ENCODE measurements at places on chromosomes 7 and 10.

DNA sequence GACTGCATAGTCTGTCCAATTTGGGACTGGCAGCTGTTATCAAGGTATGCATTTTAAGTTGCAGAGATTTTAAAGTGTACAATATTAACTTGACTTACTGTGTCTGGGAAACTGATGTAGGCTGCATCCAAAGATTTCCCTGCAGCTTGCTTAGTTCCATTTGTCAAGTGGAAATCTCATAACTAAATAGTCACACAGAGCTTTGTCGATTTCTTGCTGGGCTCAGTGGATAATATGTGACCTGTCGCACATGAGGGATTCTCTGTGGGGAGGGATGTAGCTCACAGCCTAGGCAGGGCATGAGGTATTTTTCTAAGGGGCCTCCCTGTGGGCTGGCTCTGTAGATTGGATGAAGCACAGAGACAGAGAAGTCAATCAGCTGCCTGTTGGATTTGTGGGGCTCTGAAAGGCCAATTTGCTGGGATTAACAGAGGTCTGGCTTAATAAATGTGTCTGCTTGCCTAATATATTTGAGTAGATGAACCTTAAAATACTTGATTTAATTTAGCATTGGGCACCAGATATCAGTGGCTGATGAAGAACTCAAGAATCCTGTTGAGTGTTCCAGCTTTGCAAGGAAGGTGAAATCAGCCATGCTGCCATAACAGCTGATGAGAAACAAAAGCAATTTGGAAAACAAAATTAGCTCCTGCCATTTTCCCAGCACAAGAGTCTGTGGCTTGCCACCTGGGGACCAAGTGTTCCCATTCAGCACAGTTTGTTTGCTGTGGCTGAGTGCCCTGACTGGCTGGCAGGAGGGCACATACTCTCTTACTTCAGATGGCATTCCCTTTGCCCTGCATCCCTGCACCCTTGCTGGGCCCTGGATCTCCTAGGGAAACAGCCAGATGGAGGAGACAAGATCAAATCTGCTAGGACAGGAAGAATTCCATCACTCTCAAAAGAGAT, 598.5 kb downstream of the SORCS3 start:
- DNase-seq: no peak

GRCh38 chr10:106557951-106558733, 606.4 kb downstream of the SORCS1 start:
- no peak for DNase-seq

DNA sequence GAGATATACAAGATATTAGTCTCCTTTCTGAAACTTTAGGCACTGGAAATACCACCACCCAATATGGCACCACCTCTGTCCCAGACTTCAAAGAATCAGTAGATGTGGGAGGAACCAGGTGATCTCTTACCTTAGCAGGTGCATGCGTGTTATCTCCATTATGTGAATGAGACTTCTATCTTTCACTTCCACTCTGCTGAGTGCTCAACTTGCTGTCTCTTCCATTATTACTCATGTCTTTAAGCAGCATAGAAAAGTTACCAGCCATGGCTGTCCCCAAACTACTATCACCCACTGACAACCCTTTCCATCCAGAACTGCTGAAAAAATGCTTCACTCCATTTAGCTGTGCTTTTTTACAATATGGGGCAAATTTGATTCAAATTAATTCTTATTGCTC, 101.5 kb upstream of the PRSS1 start:
- DNase-seq: no peak

- DNase-seq: no peak
These were observed 1.4 kb downstream of the MAGI2 start for GRCh38 chr7:79452032-79452494.

- DNase-seq: no peak
These were observed 58.0 kb upstream of the PRKAR2B start for GRCh38 chr7:106986450-106986977.

DNA sequence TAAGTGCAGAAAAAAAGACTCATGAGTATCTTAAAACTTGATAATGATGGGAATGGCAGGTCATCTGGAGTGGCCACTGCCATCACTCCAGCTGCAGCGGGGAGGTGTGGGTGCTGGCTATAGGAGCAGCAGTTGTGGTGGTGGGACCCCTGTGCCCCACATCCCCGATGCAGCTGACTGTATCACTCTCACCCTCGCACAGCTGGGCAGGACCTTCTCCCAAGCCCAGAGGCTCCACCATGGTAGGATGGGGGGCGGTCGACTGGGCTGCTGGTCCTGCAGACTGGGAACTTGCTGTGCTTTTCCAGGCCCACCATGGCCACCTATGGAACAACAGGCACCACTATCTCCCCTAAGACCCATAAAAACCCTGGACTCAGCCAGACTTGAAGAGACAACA, 844.4 kb downstream of the SORCS1 start:
- no peak for DNase-seq

- DNase-seq: no peak
These were observed 80.3 kb downstream of the KAT6B start for GRCh38 chr10:74906611-74907198.

GRCh38 chr7:139825666-139826290, 3.3 kb upstream of the TBXAS1 start:
- DNase-seq: no peak

DNA sequence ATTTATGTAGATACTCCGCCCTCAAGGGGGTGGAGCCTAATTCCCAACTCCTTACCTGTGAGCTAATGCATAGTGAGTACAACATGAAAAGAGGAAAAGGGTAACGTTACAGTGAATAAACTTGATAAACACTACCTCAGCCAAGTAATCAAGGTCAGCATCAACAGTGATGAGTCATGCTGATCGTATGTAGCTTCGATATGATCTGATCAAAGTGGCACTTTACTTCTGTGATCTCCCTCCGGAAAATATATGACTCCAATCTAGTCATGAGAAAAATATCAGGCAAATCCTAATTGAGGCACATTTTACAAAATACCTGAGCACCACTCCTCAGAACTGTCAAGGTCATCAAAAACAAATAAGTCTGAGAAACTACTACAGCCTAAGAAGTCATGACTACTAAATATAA, 70.4 kb downstream of the VTI1A start:
- no peak for DNase-seq

DNA sequence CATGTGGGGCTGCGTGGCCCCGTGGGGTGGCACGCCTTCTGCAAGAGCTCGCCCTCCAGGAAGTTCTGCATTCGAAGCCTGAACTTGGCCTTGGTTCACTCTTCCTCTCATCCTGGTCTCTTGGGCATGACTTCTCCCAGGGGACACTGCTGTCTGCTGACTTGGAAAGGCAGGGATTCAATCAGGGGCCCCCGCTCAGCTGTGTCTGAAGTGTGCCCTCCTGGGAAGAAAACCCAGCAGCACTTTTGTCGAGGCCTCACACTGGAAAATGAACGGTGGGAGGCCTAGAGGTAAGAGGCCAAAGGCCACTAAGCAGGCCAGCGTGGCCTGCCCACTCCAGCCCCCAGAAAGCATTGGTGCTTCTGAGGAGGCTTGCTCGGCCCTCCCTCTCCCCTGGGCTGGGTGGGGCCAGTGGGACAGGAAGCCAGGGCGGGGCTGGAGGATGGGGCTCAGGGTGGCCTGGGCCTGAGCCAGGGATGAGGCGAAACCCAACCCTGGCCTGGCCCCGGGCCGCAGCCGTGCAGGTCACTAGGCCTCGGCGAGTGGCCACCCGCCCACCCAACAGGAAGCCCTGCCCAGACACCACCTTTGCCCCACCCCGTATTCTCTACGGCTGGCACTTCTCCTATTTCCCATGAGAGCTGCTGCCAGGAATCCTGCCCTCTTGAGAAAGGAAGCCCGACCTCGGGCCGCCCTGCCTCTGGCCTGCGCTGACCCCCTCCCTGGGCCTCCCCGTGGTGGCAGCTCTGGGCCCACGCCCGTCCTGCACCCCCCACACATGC, 81.1 kb downstream of the ZMIZ1 start:
- DNase-seq: no peak

- no peak for DNase-seq
These were observed 16.2 kb downstream of the CNNM1 start for GRCh38 chr10:99345350-99345749.

- DNase-seq: no peak
These were observed 97.1 kb downstream of the CSTF2T start for GRCh38 chr10:51602326-51602725.

DNA sequence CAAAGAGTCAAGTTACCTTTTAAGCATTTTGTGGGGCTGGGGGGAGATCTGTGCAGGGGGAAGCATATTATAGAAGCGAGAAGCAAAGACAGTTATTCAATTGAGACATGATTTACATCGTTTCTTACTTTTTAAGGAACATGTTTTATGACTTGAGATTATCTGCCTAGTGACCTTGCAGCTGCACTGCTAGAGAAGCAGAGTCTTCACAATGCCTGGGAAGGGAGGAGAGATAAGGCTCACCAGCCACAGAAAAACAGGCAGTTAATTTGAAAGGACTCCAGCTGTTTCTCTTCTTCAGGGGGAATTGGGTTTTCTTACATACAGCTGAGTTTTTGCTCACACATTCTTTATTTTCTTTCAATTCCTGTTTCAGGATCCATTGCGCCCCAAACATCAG, 31.0 kb downstream of the PHYH start:
- DNase-seq: no peak

DNA sequence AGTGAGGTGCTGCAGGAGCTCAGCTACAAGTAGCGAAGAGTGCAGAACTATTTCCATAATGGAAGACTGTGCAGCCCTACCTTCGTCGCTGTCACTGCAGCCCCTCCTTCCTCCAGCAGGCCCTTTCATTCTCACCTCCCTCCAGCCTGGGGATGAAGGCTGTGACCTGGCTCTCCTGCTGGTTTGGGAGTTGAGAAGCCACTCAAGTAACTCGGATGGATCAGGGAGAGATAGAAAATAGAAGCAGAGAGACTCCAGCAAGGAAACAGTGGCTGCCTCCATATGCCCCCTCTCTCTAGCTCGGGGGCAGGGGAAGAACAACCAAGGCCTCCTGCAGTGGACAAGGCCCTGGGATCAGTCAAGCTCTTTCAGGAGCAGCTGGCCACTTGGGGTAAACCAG, 37.4 kb upstream of the NPFFR1 start:
- no peak for DNase-seq

GRCh38 chr10:13308096-13308495, 8.2 kb upstream of the PHYH start:
- no peak for DNase-seq

- DNase-seq: no peak
These were observed 71.8 kb upstream of the PIK3CG start for GRCh38 chr7:106793015-106793975.

GRCh38 chr7:20417260-20417659, 86.6 kb downstream of the ITGB8 start:
- no peak for DNase-seq

DNA sequence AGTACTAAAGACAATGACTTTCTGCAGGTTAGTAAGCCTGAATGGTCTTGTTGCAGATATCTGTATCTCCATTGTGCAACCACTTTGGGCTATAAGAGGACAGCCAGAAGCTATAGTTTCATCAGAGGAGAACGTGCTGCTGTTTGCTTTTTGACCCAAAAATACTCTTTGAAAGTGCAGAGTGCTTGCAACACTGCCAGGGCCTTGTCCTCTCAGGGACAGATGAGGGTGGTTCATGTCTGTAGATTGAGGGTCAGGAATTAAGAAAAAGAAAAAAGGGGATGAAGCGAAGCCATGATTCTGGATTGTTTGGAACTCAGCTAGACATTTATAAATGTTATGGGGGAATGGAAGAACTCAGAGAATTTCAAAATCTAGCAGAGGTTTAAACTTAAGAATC, 212.5 kb downstream of the SEC23IP start:
- no peak for DNase-seq

DNA sequence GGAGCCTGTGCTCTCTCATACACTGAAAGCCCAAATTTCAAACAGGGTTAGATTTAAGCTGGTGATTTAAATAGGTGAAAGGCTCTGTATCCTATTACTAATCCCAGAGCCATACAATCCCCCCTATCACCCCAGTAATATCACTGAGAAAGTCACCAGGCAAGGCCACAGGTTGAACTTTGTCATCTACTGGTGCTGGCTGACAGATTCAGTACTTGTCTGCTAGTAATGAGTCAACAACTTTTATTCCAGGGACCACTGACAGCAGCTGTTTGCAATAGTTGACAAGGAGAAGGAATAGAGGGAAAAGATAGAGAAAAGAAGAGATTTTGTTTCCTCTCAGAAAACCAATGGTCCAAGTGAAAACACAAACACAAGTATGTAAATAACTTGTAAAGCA, 10.4 kb downstream of the ASB15 start:
- DNase-seq: no peak

GRCh38 chr7:20107582-20107981, 109.6 kb downstream of the MACC1 start:
- DNase-seq: no peak

DNA sequence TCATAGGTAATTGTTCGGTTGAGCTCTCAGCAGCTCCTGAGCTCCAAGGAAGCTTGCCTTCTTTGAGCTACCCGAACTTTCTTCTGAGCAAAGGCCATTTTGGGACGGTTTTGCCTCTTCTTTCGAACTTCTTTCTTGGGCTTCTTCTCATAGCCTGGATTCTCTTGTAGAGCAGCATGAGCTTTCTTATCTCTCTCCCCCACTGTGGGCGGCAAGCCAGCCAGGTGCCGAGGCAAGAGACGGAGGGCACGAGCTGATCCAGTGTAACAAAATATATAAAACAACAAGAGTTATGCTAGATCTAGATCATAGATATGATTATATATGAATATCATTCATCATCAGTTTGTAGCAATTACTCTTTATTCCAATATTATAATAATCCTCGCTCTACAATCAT, 16.5 kb upstream of the KNDC1 start:
- DNase-seq: no peak

- no peak for DNase-seq
These were observed 120.2 kb upstream of the STARD3NL start for GRCh38 chr7:38057829-38058228.

Data from stimulated activated CD8-positive, alpha-beta memory T cell treated with anti-CD3 and anti-CD28 coated beads, Interleukin-7, amount 100 ng/mL, for 48 hours (primary cell).